GM23248 (cell line): ENCODE measurements at places on chromosomes 5 and 9.

DNA sequence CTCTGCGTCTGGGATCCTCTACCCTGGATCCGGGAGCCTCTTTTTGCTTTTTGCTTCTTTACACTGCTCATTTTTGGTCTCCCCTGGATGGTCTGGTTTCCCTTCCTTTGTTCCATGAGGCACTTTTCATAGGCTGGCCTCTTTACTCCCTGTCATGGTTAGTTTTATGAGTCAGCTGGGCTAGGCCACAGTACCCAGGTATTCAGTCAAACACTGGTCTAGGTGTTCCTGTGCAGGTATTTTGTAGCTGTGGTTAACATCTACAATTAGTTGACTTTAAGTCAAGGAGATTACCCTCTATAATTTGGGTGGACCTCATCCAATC lies 17.5 kb downstream of the ANKRD33B start:
- H3K4me3 ChIP-seq: no peak overlapping the region
- H3K36me3 ChIP-seq: no peaks in the 10 kb centered on the region
- H3K27ac ChIP-seq: no peak overlapping the region
- no peaks in the 10 kb centered on the region for H3K27me3 ChIP-seq
- H3K4me1 ChIP-seq: peaks cover 10% of the 10 kb centered on the region

- H3K36me3 ChIP-seq: no peaks in the 10 kb centered on the region
- no peaks in the 10 kb centered on the region for H3K4me1 ChIP-seq
- DNase-seq: no peak
- H3K27me3 ChIP-seq: peaks cover 8% of the 10 kb centered on the region; the same call in 1 of the 2 replicates
- H3K27ac ChIP-seq: no peak overlapping the region
These were observed 150.6 kb upstream of the IQGAP2 start for GRCh38 chr5:76252437-76252836.

GRCh38 chr5:82792096-82792495 lies 285.1 kb downstream of the TMEM167A start:
- no peaks in the 10 kb centered on the region for H3K36me3 ChIP-seq
- H3K4me3 ChIP-seq: no peak overlapping the region
- DNase-seq: no peak
- no peaks in the 10 kb centered on the region for H3K4me1 ChIP-seq
- no peak overlapping the region for H3K27ac ChIP-seq
- H3K27me3 ChIP-seq: no peaks in the 10 kb centered on the region

DNA sequence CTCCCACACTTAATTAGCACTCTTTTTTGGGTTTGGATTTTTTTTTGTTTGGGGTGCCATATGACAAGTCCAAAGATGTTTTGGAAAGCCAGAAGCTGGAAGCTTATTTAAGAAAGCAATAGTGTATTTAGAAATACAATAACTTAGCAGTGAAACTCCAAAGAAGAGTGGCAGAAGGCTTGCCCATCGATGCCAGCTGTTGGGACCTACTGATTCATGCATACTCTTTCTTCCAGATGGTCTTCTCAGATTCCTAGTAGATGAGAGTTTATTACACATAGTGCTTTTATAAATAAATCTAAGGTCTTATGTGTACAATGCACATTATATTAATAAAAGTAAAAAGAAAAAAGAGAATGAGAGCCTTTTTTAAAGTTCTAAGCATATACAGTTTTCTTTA lies 374.6 kb downstream of the OSTF1 start:
- H3K36me3 ChIP-seq: no peaks in the 10 kb centered on the region
- H3K27ac ChIP-seq: no peak overlapping the region
- H3K27me3 ChIP-seq: no peaks in the 10 kb centered on the region
- H3K4me3 ChIP-seq: no peak overlapping the region
- no peaks in the 10 kb centered on the region for H3K4me1 ChIP-seq
- no peak for DNase-seq

DNA sequence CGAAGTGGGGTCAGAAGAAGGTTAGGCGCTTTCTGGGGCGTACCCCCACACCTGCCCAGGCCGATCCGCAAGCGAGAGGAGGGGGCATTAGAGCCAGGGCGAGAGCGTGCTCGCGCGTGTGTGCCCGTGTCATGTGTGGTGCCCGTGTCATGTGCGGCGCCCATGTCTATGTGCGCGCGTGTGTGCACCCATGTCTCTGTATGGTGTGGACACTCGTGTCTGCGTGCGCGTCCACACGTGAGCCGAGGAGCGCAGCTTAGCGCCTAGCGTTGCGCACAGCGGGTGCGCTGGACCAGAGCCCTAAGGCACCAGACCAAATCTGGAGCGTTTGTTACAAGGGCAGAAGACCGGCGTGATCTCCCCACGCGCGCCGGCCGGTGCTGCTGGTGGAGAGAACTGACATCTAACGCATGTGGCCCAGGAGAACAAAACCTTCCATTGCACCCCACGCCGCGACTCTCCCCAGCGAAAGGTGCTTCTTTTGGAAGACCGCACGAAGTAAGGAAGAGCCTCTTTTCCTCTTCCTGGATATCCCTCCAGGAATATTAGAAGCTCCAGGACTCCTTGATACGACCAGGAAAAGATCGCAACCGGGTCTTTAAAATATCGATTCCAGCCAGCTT lies 644 bp downstream of the NIM1K start:
- H3K4me1 ChIP-seq: peaks cover 6% of the 10 kb centered on the region
- peak; percentile 74 for DNase-seq
- H3K4me3 ChIP-seq: peak overlapping the region; percentile 78
- peak overlapping the region; percentile 93 for H3K27ac ChIP-seq

DNA sequence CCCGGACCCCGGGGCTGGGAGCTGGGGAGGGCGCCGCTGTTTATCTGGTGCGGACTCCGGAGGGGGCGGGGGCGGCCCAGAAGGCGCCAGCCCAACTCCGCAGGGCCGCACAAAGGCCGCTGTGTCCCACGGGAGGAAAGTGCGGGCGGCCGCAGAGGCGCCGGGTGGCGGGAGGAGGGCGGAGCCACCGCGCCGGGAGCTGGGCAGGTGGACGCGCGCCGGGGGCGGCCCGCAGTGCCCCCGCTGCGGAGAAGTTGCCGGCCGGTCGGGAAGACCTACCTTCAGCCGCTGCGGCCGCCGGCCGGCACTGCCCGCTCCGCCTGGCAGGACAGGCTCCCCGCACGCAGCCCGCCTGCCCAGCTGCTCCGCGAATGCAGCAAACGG lies 43.6 kb downstream of the NACC2 start:
- no peaks in the 10 kb centered on the region for H3K36me3 ChIP-seq
- H3K27me3 ChIP-seq: no peaks in the 10 kb centered on the region
- H3K4me1 ChIP-seq: peaks cover 23% of the 10 kb centered on the region
- peak overlapping the region; percentile 67 for H3K4me3 ChIP-seq

- no peaks in the 10 kb centered on the region for H3K27me3 ChIP-seq
- H3K4me3 ChIP-seq: no peak overlapping the region
- H3K36me3 ChIP-seq: no peaks in the 10 kb centered on the region
- DNase-seq: peak; percentile 83
These were observed 55.9 kb upstream of the ORM1 start for GRCh38 chr9:114266969-114267368.

- DNase-seq: peak; percentile 91
- peak within 1 kb of the TSS; percentile 87 for H3K4me3 ChIP-seq
- peaks cover 4% of the 10 kb centered on the region; the same call in 1 of the 2 replicates for H3K36me3 ChIP-seq
- peaks cover 8% of the 10 kb centered on the region for H3K4me1 ChIP-seq
These were observed at the start of gene REXO4 for GRCh38 chr9:133417541-133418461. TSS of gene REXO4 (minus strand) at chr9:133418010. CDS start at chr9:133417844, 166 bp downstream.

- H3K27me3 ChIP-seq: no peaks in the 10 kb centered on the region
- H3K4me1 ChIP-seq: peaks cover 6% of the 10 kb centered on the region
- H3K4me3 ChIP-seq: peak within 1 kb of the TSS; percentile 76
- H3K27ac ChIP-seq: no peak within 1 kb of the TSS
These were observed at the start of gene REEP2 for GRCh38 chr5:138438724-138439476. TSS of gene REEP2 (plus strand) at chr5:138439057. CDS start at chr5:138439209, 152 bp downstream.

DNA sequence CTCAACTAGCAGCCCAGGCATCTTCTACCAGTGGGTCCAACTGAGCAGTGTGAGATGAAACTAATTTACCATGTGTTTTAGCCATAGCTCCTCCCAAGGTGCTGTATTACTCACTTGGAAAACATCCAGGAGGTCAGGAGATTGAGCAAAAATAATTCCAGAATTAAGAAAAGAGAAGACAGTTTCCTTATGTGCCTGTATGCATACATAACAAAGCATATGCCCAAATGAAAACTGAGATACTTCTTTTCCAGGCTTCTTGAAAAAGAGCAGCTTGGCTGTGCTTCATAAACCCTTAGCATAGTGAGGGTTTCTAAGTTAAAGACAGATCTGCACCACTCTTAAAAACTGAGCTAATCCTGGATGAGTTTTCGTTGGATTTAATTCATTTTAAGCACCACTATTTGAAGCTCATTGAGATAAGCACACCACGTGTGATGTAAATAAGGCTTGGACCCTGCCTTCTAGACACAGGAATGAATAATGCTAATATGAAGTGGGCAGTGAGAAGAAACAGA lies 119.4 kb downstream of the ADAMTS12 start:
- H3K4me1 ChIP-seq: peaks cover 24% of the 10 kb centered on the region
- H3K27ac ChIP-seq: no peak overlapping the region
- H3K36me3 ChIP-seq: no peaks in the 10 kb centered on the region
- H3K4me3 ChIP-seq: no peak overlapping the region
- peak; percentile 82 for DNase-seq
- H3K27me3 ChIP-seq: no peaks in the 10 kb centered on the region

GRCh38 chr9:136059851-136060670 lies 35.0 kb downstream of the NACC2 start:
- no peaks in the 10 kb centered on the region; the same call in 1 of the 2 replicates for H3K36me3 ChIP-seq
- no peak overlapping the region for H3K27ac ChIP-seq
- no peak overlapping the region for H3K4me3 ChIP-seq
- DNase-seq: peak; percentile 15

GRCh38 chr5:66151491-66151890 lies 7.4 kb downstream of the SREK1 start:
- H3K27ac ChIP-seq: no peak overlapping the region
- H3K4me3 ChIP-seq: no peak overlapping the region
- DNase-seq: no peak
- peaks cover 12% of the 10 kb centered on the region; the same call in 1 of the 2 replicates for H3K36me3 ChIP-seq
- no peaks in the 10 kb centered on the region for H3K27me3 ChIP-seq
- peaks cover 24% of the 10 kb centered on the region for H3K4me1 ChIP-seq
